DMS79 (cell line): ENCODE measurements at places on chromosomes 3 and 15.

DNA sequence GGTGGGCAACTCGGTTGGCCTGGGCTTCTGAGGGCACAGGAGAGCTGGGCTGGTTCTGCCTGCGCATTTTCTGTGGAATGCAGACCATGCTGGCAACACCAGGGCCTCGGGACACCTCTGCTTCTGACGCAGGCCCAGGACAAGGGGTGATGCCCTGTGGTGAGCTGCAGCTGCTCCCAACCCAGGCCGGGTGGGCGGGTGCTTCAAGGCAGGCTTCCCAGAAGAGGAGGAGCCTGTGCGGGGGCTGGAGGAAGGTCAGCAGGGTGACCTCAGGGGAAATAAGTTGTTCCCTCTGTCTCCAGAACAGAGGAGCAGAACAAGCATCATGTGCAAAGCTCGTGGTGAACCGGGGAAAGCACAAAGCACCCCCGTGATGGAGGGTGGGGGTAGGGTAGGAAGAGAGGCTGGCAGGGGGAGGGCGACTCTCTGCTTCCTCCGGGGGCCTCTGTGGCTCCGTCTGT lies 11.0 kb upstream of the PLXNA1 start:
- DNase-seq, result no peak

DNA sequence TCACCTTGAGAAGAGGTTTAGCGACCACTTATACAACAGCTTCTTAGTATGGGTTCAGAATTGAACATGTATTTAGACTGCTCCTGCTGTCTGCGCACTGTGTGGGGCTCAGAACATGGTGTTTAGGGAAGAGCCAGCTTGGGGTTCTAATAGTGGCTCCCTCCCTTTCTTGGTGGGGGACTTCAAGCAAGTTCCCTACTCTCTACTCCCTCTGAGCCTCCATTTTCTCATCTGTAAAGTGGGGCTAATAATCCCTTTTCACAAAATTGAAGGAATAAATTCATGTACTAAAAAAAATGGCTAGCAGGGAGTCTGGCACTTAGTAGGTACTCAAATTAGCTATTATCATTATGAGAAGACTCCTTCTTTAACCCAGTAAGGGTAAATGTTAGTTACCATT lies 97.5 kb upstream of the SPATA12 start:
- no peak for DNase-seq

GRCh38 chr3:188817103-188817934 lies 354.5 kb upstream of the TPRG1 start:
- no peak for DNase-seq

GRCh38 chr15:94305133-94305532 lies 73.8 kb downstream of the MCTP2 start:
- no peak for DNase-seq

DNA sequence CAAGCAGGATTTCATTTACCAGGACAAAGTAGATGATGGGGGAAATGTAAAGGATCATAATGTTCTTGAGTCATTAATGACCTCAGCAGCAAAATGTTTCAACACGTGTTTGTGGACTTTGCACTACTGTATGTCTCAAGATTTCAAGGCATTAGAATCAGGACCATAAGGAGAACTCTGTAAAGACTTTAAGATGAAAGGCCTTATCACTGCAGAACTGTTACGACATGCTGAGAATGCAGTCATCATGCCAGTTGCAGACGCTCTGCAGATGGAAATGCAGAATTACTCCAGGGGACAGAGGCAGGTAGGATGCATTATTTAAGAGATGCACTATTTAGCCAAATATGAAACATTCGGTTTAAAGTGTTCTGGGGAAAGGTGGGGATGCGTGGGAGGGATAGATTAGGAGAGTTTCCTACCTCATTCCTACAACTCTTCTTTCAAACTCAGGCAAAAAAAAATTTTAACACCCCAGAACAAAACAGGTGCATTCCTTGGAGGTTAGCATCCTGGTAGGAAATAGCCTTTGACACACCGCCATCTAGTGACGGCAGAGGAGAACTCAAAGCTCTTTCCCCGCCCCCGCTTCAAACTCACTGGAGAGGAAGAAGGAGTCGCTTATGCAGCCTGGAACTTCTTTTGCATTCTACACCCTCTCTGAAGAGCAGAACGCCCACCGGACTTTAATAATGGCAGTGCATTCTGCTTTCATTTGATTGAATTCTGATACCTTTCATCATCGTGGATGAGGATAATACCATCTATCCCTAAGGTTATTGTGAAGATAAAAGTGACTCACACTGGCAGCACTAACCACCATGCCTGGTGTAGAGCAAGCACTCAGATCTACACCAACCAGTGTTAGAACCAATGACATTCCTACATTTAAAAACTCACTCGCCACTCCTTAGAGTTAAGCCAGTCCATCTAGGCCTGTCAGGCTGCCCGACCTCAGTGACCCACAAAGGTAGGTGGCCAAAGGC lies 43.1 kb upstream of the TOPAZ1 start:
- DNase-seq, result no peak

DNA sequence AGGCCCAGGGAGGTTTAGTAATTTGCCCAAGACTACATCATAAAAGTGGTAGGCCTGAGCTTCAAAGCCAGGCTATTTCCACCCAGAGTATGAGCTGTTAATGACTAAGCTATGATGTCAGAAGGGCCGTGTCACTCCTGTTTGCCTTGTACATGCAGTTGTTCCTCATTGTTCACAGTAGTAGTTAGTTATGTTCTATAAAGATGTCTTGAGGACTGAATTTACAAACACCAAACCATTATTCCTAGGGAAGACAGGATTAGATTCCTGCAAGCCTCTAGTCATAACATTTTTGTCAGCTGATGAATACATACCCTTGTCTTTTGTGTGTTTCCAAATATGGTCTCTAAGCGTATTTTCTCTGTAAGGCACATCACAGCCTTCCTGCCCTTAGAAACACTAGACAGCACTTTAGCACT lies 20.9 kb upstream of the LARS2 start:
- no peak for DNase-seq

DNA sequence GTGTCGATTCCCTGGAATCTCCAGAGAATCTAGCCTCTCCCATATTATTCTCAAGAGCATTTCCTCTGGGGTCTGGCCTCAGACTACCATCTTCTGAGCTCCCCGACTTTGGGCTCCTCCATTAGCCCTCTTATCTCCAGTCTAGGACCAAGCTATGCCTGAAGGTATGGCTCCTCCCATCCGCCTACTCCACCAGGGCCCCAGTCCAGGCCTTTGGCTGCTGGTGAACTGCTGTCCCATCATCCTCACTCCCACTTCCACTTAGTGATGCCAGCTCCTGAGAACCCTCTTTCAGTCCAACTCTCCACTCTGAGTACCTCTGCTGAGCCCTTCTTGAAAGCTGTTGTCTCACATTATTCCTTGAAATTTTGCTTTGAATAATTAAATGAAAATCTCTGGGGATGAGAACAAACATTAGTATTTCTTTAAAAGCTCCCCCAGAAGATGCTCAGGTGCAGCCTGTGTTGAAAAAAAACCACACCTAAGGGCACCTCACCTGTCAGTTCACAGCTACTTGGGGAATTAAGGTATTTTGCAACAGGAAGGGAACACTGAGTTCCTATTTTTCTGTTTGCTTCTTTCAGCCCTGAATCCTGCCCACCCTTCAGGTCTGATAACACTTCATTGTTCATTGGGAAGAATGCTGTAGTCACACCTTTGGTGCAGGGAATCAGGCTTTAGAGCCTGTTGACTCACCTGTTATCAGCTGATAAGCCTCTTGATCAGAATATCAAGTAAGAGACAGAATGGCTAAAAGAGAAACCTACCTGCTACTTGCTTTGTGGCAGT lies 9.5 kb downstream of the CLDN18 start:
- peak; percentile 14 for DNase-seq

- DNase-seq, result peak; percentile 2
Observed at GRCh38 chr15:85614059-85614458, 180.7 kb downstream of the KLHL25 start.

- no peak for DNase-seq
Observed at GRCh38 chr3:184348057-184348382, 10.6 kb downstream of the FAM131A start.

DNA sequence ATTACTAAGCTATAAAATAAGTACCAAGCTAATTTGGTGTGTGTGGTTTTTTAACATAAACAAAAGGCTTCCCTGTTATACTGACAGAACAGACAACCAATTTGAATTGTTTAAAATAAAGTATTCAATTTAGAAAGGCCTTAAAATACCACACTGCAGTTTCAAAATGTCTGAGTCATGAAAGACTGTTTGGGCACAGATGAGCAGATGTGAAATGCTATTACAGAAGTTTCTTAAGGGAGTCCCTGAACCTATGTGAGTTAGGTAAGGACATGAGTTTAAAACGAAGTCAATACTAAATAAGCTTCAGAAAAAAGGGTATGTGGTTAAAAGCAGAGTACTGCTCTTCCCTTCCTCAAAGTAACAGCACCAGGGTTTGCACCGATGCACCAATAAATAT lies 69.7 kb upstream of the SETMAR start:
- no peak for DNase-seq

DNA sequence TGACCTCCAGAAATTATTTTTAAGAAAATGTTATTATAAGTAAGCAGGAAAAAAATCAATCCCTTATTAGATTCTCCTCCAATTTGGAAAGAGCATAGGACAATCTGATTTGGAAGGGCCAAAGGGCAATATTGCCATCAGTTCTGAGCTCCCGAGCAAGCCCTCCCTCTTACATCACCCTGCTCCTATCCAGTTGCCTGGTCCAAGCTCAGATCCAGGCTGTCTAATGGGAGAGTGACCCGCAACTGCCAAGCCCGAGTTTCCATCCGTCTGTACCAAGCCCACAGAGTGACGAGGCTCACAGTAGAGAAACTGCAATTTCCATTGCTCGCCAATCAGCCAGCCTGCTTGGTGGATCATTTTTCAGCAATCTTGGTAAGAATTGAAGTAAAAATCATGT lies 187.7 kb downstream of the MEX3B start:
- DNase-seq, result no peak

GRCh38 chr15:88852476-88852875 lies 42.9 kb downstream of the HAPLN3 start:
- no peak for DNase-seq

DNA sequence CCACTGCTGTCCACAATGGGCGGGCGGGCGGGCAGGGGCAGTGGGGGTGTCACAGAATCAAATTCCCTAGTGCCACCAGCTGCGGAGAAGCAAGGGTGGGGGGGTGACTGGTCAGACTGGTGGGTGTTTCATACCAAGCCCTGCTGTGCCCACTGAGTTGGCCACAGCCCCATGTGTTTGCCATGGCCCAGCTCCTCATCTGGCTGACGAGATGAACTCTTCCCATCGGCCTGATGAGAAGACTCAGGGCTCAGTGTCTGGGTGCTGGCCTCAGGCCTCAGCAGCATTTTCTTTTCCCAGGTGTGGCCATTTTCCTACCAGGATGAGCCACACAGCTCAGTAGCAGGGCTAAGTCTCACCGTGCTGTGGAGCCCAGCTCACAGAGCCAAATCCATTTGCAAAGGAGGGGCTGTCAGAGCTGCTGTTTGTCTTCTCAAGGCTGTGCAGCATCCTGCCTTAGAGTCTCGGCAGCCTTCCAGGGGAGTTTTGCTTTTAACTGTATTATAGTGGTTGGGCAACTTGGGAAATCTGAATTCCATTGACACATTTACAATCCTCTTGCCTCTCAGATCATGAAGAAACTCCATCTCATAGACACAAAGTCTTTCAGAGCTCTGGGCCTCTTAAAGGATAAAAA lies 176.8 kb downstream of the ABHD5 start:
- DNase-seq, result no peak

GRCh38 chr15:80840182-80841130 lies 61.3 kb downstream of the CEMIP start:
- DNase-seq, result no peak

- DNase-seq, result no peak
Observed at GRCh38 chr3:170801597-170801996, 68.4 kb downstream of the RPL22L1 start.

GRCh38 chr3:67686069-67686468 lies 31.7 kb upstream of the SUCLG2 start:
- DNase-seq, result no peak

DNA sequence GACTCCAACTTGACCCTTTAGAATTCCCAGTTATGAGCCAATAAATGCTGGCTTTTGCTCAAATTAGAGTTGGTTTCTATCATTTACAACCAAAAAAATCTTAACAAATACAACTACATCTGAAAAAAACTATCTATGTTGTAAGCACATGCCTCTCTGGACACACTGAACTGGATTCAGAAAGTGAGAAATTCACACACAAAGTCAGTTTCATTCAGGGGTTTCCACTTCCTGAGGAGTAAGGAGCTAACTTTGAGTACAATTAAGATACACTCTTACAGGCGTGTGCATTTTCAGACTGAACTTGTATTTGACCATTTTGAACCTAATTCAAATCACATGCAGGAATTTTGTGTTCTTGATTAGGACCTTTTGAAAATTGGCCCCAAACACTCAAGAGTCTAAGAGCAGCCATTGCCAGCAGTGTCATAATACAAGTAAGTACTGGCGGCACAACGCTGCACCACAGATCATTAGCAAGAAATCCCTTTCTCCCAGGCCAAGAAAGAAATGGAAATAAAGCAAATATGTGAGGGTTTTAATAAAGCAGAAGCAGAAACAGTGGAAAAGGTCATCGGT lies 31.2 kb downstream of the LINS1 start:
- no peak for DNase-seq

GRCh38 chr3:11610700-11611275 lies 32.9 kb downstream of the VGLL4 start:
- no peak for DNase-seq

DNA sequence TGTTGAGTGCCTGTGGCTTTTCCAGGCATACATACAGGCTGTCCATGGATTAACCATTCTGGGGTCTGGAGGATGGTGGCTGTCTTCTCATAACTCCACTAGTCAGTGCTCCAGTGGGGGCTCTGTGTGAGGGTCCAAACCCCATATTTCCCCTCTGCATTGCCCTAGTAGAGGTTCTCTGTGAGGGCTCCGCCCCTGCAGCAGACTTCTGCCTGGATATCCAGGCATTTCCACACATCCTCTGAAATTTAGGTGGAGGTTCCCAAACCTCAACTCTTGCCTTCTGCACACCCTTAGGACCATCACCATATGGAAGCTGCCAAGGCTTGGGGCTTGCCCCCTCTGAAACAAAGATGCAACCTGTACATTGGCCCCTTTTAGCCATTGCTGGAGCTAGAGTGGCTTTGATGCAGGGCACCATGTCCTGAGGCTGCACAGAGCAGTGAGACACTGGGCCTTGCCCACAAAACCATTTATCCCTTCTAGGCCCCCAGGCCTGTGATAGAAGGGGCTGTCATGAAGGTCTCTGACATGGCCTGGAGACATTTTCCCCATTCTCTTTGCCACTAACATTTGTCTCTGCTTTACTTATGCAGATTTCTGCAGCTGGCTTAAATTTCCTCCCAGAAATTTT lies 400.1 kb upstream of the MDFIC2 start:
- DNase-seq, result no peak

GRCh38 chr3:128409624-128410581 lies 56.8 kb downstream of the DNAJB8 start:
- DNase-seq, result no peak
